ENCODE measurements at places on chromosomes 11 and 22. TPM values are rescaled to one million over a fixed set of nuclear protein-coding genes. Genes with fewer than 3 reads are reported as not detected.

TESMIN gene
- total RNA-seq: 0.08 TPM

CDC42BPG gene
- under 0.01 TPM for total RNA-seq

RBM14 gene
- total RNA-seq: 25.0 TPM

BIK gene
- not detected for total RNA-seq

SYCE3 gene
- total RNA-seq: not detected

MYBPC3 gene
- not detected for total RNA-seq

BBOX1 gene
- not detected for total RNA-seq

TRIM49D2 gene
- total RNA-seq: not detected

ALDH3B2 gene
- not detected for total RNA-seq

FLRT1 gene
- total RNA-seq: under 0.01 TPM

GRM5 gene
- under 0.01 TPM for total RNA-seq

SAA4 gene
- total RNA-seq: not detected

MS4A6E gene
- total RNA-seq: not detected

MRPL49 gene
- total RNA-seq: 41.2 TPM

DGAT2 gene
- total RNA-seq: 0.60 TPM

TPBGL gene
- total RNA-seq: not detected

SCO2 gene
- 1.2 TPM for total RNA-seq

MGAT3 gene
- total RNA-seq: 0.23 TPM

CACNA1I gene
- total RNA-seq: under 0.01 TPM

SMTNL1 gene
- total RNA-seq: not detected

KRTAP5-11 gene
- not detected for total RNA-seq

YPEL1 gene
- total RNA-seq: 0.98 TPM

ST14 gene
- total RNA-seq: under 0.01 TPM

RAD9A gene
- 4.8 TPM for total RNA-seq

XKR3 gene
- not detected for total RNA-seq

GGTLC3 gene
- not detected for total RNA-seq

MTA2 gene
- total RNA-seq: 124 TPM

LRRC10B gene
- not detected for total RNA-seq

RIN1 gene
- total RNA-seq: 6.8 TPM

ASPHD2 gene
- total RNA-seq: 3.7 TPM

EPS8L2 gene
- 83.2 TPM for total RNA-seq

C11orf16 gene
- total RNA-seq: not detected

MUC6 gene
- total RNA-seq: not detected

DYNC2H1 gene
- total RNA-seq: 14.4 TPM

WT1 gene
- 0.15 TPM for total RNA-seq

NNMT gene
- total RNA-seq: 782 TPM

DEPDC7 gene
- total RNA-seq: 3.5 TPM

CRYBB2 gene
- total RNA-seq: not detected

MFRP gene
- not detected for total RNA-seq

RHOD gene
- total RNA-seq: 19.6 TPM

WBP2NL gene
- total RNA-seq: 0.23 TPM

FGF19 gene
- not detected for total RNA-seq

LRRC74B gene
- total RNA-seq: not detected

IL18 gene
- total RNA-seq: 0.08 TPM

DLG2 gene
- 0.45 TPM for total RNA-seq

CST6 gene
- 2.8 TPM for total RNA-seq

C22orf31 gene
- total RNA-seq: not detected

ZFP91 gene
- 29.0 TPM for total RNA-seq

SCN4B gene
- not detected for total RNA-seq

CTTN gene
- total RNA-seq: 352 TPM

WNT11 gene
- 0.75 TPM for total RNA-seq

TNNT3 gene
- 0.15 TPM for total RNA-seq

KCNK7 gene
- 0.23 TPM for total RNA-seq
